ENCODE measurements at places on chromosomes 1 and 21.

GRCh38 chr21:33380483-33380998, 22.7 kb upstream of the IFNGR2 start:
- no peaks in the 10 kb centered on the region for H3K27me3 ChIP-seq
- H3K27ac ChIP-seq: peak overlapping the region; percentile 75
- H3K4me3 ChIP-seq: no peak overlapping the region
- DNase-seq: peak; percentile 89
- no peaks in the 10 kb centered on the region for H3K36me3 ChIP-seq
- H3K4me1 ChIP-seq: peaks cover 11% of the 10 kb centered on the region

GRCh38 chr1:63810936-63811469, 37.2 kb downstream of the ROR1 start:
- no peak overlapping the region for H3K4me3 ChIP-seq
- no peaks in the 10 kb centered on the region for H3K36me3 ChIP-seq
- no peak for DNase-seq

DNA sequence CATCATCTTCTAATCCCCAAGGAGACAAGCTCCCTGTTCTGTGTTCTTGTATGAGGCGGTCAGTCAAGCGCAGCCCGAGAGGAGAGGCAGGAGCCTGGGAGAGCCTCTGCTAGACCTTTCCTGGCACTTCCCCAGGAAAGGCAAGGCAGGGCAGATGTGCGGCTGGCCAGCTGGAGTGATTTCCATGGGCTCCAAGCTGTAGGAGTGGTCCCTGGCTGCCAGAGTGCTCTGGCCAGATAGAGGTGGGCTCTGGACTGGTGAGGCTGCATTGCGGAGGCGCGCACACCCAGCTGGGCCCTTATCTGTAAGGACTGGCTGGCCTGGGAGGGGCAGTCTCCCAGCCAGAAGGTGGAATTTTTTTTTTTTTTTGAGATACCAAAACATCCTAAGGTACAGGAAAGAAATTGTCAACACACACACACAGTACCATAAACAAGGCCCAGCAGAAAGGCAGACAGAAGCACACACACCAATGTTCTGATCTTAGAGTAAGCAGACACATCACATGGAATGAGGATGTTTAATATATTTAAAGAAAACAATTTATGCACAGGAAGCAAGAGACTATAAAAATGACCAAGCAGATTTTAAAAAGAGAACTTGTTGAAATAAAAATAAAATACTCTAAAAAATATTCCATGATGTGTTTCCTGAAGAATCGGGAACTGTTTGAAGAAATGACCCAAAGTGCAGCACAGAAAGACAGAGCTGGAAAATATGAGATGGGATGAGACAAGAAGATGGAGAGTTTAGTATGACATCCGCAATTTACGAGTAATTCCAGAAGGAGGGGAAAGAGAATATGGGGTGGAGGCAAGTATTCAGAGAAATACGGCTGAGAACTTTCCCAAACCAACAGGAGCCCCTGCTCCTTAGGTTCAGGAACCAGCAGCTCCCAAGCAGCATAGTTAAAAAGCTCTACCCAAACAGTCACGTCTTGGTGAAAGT, 13.4 kb downstream of the IBA57 start:
- DNase-seq: no peak
- H3K27me3 ChIP-seq: no peaks in the 10 kb centered on the region
- H3K27ac ChIP-seq: peak overlapping the region; percentile 55
- H3K4me1 ChIP-seq: no peaks in the 10 kb centered on the region

DNA sequence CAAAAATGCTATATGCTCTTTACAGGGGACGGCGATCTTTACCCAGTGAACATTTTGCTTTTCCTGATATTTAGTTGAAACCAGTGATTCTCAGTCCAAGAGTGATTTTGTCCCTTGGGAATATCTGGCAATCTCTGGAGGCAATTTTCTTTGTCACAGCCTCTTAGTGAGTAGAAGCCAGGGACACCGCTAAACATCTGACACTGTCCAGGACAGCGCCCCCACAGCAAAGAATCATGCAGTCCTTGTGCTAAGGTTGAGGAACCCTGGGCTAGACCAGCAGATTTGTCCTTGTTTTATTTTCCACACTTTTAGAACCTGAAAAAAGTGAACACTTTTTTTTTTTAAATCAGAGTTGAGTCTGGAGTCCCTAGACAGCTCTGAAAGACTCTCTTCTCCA, 13.1 kb downstream of the EVA1C start:
- H3K27ac ChIP-seq: no peak overlapping the region
- no peak overlapping the region for H3K4me3 ChIP-seq
- no peaks in the 10 kb centered on the region for H3K27me3 ChIP-seq
- DNase-seq: no peak

DNA sequence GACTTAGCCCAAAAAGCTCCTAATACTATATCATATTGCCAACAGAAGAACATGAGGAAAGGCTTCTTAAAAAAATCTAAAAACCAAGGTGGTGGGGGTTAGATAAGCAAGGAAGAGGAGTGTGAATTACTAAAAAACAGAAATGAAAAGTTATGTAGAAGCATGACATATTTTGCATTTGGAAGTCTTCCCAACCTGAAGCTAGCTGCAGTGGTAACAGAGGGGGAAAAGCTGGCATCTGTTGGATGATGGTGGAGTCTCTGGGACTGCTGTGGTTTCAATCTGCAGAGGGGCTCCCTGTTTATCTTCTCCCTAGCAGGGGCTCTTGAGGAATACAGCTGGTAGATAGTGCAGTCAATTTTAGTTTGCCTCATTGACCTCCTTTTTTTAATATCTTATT, 249.2 kb upstream of the KIAA0040 start:
- H3K36me3 ChIP-seq: no peaks in the 10 kb centered on the region
- no peak overlapping the region for H3K27ac ChIP-seq
- no peaks in the 10 kb centered on the region for H3K4me1 ChIP-seq
- H3K27me3 ChIP-seq: no peaks in the 10 kb centered on the region
- no peak for DNase-seq

GRCh38 chr1:208251911-208252835, 8.0 kb upstream of the PLXNA2 start:
- H3K4me3 ChIP-seq: no peak overlapping the region
- H3K36me3 ChIP-seq: no peaks in the 10 kb centered on the region
- no peak overlapping the region for H3K27ac ChIP-seq
- DNase-seq: no peak
- H3K27me3 ChIP-seq: no peaks in the 10 kb centered on the region

DNA sequence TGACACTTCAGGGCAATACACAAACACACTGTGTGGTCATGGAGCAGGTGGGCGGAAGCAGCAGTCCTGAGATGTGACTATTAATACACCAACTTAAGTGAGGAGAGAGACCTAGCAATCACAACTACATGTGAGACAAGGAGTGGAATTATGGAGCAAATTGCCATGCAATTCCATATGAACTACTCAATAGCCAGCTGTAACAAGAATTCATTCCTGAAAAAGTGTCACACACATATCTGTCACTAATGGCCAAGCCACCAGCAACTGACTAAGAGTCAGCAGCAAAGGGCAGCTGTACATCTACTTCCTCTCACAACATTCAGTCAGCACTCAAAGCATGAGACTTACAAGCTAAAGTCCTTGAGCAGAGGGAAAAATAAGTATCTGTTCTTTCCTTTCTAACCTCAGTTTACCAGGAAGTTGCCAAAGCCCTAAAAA, 46.2 kb downstream of the GPR3 start:
- H3K27ac ChIP-seq: peak overlapping the region; percentile 38
- H3K27me3 ChIP-seq: no peaks in the 10 kb centered on the region
- H3K36me3 ChIP-seq: no peaks in the 10 kb centered on the region
- H3K4me1 ChIP-seq: peaks cover 39% of the 10 kb centered on the region
- DNase-seq: no peak

DNA sequence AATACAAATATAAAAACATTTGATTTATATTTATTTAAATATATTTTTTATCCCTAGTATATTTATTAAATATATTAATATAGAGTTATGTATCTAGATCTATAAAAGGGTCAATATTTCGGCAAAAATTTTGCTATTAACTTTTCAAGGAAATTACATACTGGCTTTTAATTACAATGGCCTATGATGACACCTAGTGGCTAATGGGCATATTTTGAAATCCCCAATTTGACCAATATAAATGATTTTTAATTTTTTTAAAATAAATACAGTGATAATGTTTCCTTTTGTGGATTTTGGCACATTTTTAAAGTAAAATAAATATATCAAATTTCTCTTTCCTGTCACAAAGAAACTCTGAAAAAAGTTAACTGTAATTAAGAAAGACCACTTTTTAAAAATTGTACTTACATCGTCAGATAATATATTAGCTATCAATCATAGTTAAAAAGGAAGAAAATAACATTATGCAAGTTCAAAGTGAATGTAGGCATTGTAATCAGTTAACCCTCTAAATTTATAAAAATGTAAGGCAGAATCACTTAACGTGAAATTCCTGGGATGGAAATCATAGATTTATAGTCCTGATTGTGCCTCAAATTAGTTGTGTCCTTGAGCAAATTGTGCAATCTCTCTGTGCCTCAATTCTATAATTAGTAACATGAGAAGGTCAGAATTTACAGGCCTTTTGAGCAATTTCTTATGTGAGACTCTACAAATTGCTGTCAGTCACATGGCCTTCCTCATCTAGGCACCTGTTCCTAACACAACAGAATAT, 25.6 kb upstream of the RGS13 start:
- H3K27ac ChIP-seq: no peak overlapping the region
- no peak overlapping the region for H3K4me3 ChIP-seq
- H3K4me1 ChIP-seq: no peaks in the 10 kb centered on the region
- no peak for DNase-seq
- no peaks in the 10 kb centered on the region for H3K36me3 ChIP-seq
- no peaks in the 10 kb centered on the region for H3K27me3 ChIP-seq

DNA sequence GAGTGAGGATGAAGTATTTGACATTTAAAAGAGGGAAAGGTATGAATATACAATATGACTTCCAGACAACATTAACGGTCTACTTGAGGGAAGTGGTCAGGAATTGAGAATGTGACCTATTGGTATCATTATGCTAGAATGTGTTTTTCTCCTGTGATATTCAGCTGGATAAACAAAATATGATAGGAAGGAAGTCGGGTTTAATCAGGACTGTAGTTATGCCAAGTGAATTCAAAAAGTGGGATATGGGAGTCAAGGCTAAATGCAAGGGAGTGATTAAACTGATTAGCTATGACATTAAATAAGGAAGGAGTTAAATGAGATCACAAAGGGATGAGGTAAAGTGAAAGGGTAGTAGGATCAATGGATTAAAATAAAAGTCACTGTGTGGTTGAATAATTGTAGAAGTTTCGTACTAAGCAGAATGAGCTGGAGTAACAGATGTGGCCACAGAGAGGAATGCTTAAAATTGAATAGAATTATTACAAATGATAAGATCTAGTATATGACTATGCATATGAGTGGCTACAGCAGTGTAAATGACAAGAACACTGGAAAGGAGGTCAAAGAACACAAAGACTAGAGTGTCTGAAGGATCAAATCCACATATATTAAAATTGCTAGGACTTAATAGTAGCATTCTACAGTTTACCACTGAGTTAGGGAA, 62.5 kb downstream of the TRIM33 start:
- H3K4me1 ChIP-seq: no peaks in the 10 kb centered on the region
- H3K36me3 ChIP-seq: no peaks in the 10 kb centered on the region
- no peak overlapping the region for H3K4me3 ChIP-seq
- DNase-seq: no peak
- no peak overlapping the region for H3K27ac ChIP-seq
- no peaks in the 10 kb centered on the region for H3K27me3 ChIP-seq

GRCh38 chr1:239778208-239778813, 313.4 kb upstream of the FMN2 start:
- H3K36me3 ChIP-seq: no peaks in the 10 kb centered on the region
- no peak for DNase-seq
- H3K4me1 ChIP-seq: no peaks in the 10 kb centered on the region
- no peak overlapping the region for H3K27ac ChIP-seq
- no peaks in the 10 kb centered on the region for H3K27me3 ChIP-seq

DNA sequence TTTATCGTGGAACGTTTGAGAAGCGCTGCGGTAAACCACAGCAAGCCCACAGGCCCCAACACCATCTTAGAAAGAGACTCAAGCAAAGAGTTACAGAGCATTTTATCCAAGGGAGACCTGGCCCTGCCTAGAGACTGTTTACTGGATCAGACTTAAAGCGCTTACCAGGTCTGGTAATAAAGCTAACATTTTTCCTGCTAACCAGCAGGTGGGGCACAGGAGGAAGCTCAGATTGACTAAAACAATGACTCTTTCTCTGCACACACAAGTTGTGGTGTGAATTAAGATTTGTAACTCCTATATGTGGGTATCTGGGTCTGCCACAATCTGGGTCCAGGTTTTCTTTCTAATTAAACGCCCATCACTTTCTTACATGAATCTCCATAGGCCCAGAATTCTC, 136.5 kb upstream of the ETS2 start:
- DNase-seq: peak; percentile 39
- H3K27ac ChIP-seq: no peak overlapping the region
- no peaks in the 10 kb centered on the region for H3K4me1 ChIP-seq
- H3K4me3 ChIP-seq: no peak overlapping the region

- DNase-seq: no peak
- no peaks in the 10 kb centered on the region for H3K4me1 ChIP-seq
- no peaks in the 10 kb centered on the region for H3K36me3 ChIP-seq
- H3K4me3 ChIP-seq: no peak overlapping the region
- no peak overlapping the region for H3K27ac ChIP-seq
- no peaks in the 10 kb centered on the region for H3K27me3 ChIP-seq
Measured at GRCh38 chr1:204836856-204837255, 33.8 kb upstream of the NFASC start.

DNA sequence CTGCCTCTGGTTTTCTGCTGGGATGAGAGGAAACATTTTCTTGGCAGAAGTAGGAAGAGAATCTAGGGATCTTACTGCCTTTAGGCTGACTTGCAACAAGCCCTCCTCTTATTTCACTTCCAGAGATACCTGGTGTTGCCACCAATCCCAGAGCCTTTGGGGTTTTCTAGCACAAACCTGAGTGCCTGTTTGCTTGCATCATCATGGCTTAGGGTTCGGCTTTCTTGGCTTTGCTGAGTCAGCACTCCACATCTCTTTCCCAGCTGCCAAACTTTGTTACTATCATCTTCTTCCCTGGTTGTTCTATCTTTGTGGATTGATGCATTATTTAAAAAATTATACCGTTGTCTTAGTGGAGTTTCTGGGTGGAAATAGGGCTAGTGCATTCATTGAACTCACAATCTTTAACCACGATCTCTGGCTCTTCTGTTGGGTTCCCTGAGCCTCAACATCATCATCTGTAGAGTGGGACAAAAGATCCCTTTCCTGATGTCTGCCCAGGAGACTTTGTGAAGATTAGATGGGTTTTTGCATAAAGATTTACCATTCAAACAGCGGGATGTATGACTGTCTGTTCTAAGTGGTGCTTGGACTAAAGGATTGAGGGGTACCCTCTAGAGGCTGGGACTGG, 76.6 kb upstream of the SELENON start:
- H3K36me3 ChIP-seq: no peaks in the 10 kb centered on the region
- DNase-seq: no peak
- H3K4me1 ChIP-seq: peaks cover 5% of the 10 kb centered on the region
- H3K4me3 ChIP-seq: no peak overlapping the region

GRCh38 chr1:118954301-118954905, 33.7 kb downstream of the TBX15 start:
- H3K36me3 ChIP-seq: no peaks in the 10 kb centered on the region
- DNase-seq: no peak
- no peak overlapping the region for H3K4me3 ChIP-seq

- H3K27me3 ChIP-seq: no peaks in the 10 kb centered on the region
- H3K36me3 ChIP-seq: no peaks in the 10 kb centered on the region
- no peak for DNase-seq
- no peak overlapping the region for H3K4me3 ChIP-seq
Measured at GRCh38 chr1:237211031-237211430, 169.0 kb downstream of the RYR2 start.

All from colonic mucosa (tissue), 4 donors.